Stimulated activated CD8-positive, alpha-beta memory T cell treated with anti-CD3 and anti-CD28 coated beads, Interleukin-7, amount 100 ng/mL, for 4 hours (primary cell): ENCODE measurements at places on chromosomes 3 and 15.

DNA sequence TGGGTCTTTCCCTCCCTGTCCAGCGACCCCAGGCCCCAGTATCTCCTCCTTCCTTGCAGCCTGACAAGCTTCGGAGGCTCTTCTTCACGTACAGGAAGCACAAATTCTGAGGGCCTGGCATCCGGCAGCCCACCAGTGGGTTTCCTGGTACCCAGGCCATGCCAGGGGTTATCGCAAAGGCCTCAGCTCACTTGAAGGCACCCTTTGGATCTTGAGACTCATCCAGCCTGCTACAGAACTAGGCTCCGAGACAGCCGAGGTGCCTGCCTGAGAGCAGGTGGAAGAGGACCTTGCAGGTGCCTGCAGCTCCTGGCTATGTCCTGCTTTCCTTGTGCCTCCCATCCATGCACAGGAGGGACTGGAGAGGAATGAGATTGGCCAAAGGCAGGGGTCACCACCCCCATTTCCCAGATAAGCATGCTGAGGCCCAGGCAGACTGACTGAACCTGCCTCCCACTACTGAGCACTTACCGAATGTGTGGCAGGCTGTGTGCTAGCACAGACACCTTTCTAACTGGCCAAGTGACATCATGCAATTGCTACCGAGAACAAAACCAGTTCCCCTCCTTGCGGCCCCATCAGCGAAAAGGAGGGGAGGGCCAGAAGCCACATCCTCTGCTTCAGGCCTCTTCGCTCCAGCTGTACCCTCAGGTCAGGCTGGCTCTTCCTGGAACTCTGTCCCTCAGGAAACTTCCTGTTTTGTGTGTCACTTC lies 11.2 kb downstream of the SH2D7 start:
- peak; percentile 23 for DNase-seq

DNA sequence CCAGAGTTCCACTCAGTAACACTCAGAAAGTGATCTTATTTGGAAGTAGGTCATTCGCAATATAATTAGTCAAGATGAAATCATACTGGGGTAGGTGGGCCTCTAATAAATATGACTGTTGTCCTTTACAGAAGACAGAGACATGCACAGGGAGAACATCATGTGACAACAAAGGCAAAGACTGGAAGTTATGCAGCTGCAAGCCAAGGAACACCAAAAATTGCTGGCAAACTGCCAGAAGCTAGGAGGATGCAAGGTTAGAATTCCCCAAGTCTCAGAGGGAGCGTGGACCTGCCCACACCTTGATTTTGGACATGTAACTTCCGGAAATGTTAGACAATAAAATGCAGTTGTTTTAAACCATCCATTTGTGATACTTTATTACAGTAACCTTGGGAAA lies 471.5 kb upstream of the AGTR1 start:
- DNase-seq = no peak

- no peak for DNase-seq
These were observed 1.2 kb downstream of the C3orf85 start for GRCh38 chr3:109137761-109138160.

DNA sequence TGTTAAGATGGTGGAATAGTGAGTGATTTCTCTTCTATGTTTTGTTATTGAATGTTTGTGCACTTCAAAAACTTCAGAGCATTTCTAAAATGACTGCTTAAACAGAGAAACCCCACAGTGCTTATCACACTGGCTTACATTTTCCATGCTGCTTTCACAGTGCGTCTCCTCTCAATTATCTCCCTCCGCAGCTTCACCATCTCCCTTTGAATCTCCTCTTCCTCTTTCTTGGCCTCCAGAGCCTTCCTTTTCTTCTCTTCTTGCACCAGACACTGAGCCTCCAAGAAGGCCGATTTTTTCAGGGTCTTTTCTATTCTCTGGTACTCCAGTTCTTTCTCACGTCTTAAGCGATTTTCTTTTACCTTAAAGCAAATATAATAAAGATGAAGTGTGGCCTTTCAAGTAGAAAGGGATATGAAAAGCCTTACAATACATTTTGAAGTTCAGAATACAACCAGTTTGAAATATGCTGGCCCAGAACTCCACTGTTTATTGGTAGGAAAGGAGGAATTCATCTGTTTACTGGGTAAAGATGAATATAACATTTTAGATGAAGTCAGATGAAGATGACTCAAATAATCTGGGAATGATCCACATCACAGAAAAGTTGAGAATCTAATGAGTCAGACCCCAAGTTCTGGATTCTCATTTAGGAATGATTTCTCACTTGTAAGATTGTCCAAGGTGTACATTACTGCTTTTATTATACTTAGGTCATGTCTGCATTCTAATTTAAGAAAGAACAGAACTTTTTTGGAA lies 21.4 kb downstream of the CCDC191 start:
- DNase-seq = no peak

- no peak for DNase-seq
These were observed 70.2 kb downstream of the NMD3 start for GRCh38 chr3:161291191-161291901.

GRCh38 chr3:60388731-60389130 lies 862.5 kb downstream of the FHIT start:
- no peak for DNase-seq

DNA sequence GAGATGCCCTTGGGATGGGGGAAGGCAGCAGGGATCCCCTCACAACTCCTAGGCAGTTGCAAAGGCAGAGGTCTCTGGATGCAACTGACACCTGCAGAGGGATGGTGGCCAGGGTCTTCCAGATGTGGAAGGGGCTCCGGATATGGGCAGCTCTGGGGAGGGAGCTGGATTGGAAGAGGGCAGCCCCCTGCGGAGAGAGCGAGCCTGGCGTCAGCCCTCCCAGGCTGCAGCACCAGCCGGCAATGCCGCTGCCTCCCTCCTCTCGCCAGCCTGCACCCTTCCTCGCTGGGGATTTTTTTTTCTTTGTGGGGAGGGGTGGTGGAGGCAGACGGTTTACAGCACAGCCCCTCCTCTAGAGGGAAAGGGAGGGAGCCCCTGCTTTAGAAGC lies 1.6 kb downstream of the INSYN1 start:
- DNase-seq = no peak

- no peak for DNase-seq
These were observed 79.6 kb upstream of the SLC6A6 start for GRCh38 chr3:14322667-14323295.

GRCh38 chr3:42500091-42500490 lies 2.4 kb upstream of the VIPR1 start:
- no peak for DNase-seq

DNA sequence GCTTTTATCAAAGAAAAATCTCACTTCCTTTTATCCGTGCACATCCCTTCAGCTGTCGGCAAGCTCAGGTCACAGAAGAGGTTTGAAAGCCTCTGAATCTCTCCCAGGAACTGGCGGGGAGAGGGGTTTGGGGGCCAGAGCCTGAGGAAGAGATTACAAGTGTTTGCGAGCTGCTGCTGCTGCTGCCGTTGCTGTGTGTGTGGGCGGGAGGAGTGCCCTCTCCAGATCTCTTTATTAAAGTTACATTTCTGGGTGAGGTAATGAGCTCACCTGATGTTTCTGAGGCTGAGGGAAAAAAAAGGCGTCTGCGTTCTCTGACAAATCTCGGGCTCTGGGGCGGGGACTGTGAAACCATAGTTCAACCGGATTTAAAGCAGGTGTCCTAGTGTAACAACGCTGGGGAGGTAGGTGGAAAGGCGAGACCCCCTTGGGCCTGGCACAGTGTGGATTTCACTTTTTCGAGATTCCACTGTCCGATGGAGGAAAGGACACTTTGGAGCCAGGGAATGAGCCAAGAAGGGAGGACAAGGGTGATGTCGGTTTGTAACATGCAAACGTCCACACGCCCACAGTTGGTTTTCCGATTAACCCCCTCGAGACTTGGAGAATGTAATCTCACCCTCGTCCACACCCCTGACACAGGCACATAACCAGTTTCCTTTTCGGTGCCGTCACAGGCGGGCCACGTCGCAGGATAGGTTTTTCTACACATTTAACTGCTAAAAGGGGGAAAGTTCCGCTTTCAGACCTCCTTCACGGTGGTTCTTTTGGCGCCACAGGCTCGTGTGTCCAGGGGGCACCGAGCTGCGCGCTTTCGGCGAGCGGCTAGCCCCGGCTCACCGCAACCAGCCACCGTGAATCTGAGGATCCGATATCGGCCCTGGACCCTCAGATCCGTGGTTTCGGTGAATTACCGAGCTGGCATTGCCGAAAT lies 2.1 kb downstream of the ALCAM start:
- DNase-seq = peak; percentile 69

DNA sequence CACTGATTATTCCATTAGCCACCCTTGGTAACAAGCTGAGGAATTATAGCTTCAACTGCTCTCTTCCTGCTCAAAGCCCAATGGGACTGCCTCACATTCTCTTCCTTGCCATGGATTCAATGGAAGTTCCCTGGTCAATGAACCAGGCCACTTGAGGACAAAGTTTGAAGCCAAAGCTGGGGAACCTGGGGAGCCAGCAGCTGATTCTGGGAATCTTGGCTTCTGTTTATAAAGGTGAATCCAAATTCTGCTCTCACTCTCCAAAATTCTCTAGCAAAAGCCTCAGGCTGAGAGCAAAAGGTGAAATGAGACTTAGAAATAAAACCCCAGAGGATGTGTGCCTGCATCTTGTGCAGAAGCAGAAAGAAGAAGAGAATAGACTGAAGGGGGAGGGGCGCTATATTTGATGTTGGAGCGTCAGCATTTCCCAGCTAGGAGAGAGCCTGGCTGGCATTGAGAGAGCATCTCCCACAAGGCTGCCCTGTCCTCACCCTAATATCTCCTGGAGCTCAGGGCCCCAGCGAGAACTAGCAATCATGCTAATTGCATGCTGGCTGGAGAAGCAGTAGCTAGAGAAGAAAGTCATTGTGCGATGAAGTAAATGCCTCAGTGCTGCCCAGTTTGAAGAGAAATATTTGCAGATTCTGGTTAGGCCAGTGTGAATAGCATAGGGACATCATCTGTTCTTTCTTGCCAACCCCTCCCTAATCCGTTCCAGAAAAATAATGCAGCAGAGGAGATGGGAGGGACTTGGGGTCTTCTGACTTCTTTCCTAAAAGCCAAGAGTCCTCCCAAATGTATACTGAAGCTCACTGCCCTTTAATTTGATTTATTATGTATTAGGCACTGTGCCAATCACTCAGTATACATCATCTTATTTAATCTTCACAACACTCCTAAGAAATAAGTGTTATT lies 34.9 kb upstream of the GAP43 start:
- DNase-seq = no peak

GRCh38 chr3:127015282-127016042 lies 32.5 kb downstream of the PLXNA1 start:
- DNase-seq = no peak

- no peak for DNase-seq
These were observed 25.9 kb downstream of the CEMIP start for GRCh38 chr15:80804970-80805495.

DNA sequence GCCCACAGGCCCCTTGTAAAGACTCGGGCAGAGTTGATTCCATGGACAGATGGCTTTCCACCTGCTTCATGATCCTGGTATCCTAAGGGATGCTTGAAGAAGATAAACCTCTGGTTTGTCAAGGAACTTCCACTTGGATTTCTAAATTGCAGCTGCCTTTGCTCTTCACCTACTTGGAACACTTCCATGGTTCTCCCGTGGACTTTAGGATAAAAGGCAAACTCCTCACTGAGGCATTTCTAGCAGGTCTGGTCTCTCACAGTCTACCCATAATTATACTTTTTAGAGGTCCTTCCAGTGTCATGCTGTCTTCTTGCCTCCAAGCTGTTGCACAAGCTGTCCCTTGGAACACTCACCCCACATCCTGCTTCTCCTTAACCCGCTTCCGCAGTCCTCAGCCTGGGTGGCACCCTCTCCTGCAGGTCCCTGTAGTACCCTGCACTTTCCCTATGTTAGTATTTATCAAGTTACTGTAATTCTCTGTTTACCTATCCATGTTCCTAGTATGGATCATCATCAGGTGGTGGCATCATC lies 12.7 kb downstream of the TLNRD1 start:
- no peak for DNase-seq

DNA sequence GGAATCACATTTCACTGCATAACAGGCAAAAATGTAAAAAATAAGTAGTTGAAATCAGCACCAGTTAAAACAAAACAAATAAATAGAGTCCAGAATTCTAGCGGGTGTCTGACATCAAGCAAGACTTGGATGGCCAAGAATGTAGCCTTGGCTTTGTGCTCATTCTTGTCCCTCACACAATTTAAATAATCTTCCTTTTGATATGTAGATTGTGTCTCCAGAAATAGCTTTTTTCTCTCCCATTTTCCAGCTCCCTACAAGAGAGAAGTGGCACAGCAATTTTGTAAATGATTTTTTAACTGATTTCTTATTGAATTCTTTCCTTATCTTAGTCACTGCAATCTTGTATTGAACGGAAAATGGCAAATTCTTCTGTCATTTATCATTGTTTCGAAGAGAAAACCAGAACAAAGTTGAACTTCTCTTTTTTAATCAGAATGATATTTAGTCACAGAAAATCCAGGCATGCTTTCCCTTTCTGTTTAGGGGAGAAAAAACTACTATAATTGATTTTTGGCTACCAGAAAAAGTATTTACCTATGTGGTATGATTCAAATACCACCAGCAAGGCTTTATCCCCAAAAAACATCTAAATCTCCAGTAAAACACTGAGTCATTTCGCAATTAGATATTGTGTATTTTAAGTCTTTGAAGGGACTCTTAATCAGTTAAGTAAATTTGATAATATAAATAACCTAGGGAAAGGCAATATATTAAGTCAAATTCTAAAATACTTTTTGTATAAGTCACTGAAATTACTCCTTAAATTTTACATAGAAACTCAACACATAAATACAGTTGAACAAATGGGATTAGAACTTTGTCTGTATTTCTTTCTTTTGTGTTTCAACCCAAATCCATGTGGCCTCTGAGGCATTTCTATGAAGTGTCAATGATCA lies 481.7 kb downstream of the GBE1 start:
- no peak for DNase-seq

DNA sequence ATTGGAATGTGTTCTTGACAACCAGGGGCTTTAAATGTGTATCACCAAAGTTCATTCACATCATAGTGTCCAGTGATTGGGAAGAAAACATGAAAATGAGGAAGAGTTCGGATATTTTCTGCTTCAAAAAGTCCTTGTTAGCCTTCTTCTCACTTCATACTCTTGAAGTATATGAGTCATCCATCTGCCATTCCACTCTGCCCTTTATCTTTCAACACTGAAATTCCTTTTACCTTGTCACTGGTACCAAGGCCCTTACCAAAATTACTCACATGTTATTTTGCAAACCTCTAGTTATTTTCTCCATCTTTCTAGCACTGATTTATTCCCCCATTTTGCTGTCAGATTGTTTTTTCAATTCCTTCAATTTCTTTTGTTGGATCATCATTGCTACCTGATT lies 32.5 kb downstream of the OR5H15 start:
- no peak for DNase-seq

DNA sequence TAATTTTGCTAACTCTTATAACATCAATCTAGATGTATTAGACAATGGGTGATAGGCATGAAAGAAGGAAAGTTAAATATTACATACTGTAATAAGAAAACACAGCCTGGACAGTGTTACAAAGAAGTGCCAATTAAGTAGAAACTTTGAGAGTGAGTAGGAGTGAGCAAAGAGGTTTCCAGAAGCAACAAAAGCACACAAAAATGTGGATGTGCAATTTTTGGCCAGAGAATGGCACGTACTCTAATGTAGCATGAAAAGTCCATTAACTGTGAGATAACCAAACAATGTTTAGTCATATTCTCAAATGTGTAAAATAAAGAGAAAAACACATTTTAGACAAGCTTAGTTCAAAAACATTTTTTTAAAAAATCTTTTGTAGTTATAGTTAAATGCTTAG lies 567.3 kb downstream of the ROBO1 start:
- DNase-seq = no peak

- no peak for DNase-seq
These were observed 20.9 kb downstream of the GMPS start for GRCh38 chr3:155891321-155891720.
